ENCODE measurements at places on chromosomes 4 and X.

DNA sequence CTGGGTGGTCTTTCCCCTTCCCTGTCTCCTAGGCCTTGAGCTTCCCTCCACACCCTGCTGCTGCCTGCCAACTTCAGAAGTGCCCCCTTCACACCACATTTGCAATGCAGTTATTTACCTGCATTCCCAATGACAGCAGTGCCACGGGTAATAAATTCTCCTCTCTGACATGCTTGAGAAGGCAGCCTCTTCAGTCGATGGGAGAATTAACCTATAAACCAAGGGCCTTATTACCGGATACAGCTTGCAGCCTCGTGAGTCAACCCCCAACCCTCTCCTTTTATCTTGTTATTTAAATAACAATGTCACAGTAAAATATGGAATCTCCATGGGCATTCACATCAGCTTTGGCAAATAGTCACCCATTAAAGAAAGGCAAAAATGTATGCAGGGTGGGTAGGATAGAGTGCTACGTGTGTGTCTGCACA is 34.7 kb upstream of the LGI2 start:
- no peak for DNase-seq

- no peak for DNase-seq
Measured at GRCh38 chrX:134631426-134632346, 26.6 kb downstream of the PLAC1 start.

GRCh38 chr4:30962939-30963338 is 242.8 kb downstream of the PCDH7 start:
- no peak for DNase-seq

- peak; percentile 89 for DNase-seq
Measured at GRCh38 chr4:38675146-38676121, 11.4 kb downstream of the KLF3 start.

DNA sequence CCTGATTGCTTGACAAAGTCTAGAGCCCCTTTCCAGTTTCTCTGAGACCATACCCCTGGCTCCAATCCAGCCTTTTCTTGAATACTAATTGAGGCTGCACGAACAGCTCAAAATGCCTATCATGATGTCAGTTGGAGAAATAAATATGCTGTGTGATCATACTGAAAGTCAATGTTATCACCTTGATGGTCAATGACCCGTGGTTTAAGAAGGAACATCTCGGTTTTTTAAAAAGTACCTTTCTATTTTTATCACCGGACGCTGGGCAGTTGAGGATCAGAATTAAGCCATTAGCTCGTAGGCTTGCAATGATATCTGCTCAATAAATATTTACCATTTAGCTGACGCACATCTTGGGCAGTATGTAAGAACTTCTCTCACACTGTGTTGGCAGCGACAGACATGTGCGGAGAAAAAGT is 852 bp upstream of the WDR44 start:
- no peak for DNase-seq

- DNase-seq, result no peak
Measured at GRCh38 chr4:186819342-186820086, 95.9 kb upstream of the FAT1 start.

DNA sequence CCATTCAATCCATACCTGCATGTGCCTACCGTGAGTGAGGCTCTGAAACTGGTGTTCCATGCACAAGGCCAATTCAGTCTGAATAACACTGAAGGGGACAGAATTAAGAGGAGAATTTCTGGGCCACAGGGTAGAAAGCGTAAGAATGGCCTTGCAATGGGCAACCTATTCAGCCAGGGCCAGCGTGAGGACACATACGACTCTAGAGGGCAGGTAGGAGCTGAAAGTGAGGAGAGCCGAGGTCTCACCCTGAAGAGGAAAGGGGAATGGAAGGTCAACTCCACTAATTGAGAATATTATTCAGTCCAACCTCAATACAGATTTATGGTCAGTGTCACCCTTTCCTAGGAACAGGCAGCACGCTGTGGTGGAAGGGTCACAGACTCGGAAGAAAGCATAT is 202.2 kb downstream of the TRIML1 start:
- no peak for DNase-seq

Measured in CD4-positive, alpha-beta T cell treated with Interleukin-2 at 100 ng/mL for 4 hours (primary cell).